ENCODE measurements at places on chromosomes 3 and 15.

DNA sequence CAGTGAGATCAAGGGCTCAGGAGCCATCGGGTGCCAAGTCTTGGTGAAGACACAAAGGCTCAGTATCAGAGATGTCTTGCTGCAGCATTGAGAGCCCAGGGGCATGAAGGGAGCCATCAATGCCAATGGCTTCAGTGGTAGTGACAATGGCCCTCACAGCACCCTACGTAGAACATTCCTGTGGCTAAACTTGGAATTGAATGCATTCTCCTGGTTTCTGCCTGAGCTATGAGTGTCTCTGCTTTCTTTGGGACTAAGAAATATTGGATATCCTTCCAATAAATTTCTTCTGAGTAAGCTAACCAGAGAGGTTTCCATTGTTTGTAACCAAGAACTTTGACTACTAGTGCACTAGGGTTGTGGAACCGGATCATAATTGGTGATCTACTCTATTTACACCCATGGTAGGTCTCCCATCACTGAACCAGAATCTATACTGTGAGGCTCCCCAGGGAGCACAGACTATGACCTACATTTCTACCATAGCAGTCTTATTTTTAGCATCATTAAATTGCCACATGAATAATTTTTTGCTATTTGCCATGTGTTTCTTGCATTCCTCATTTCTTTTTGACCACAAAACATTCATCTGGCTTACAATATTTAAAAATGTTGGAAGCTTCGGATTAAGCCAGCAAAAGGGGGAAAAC is 31.6 kb upstream of the PDZRN3 start:
- DNase-seq = no peak

GRCh38 chr3:40719660-40720287 is 195.0 kb downstream of the ZNF621 start:
- no peak for DNase-seq

GRCh38 chr3:140527156-140527555 is 150.7 kb upstream of the TRIM42 start:
- no peak for DNase-seq

DNA sequence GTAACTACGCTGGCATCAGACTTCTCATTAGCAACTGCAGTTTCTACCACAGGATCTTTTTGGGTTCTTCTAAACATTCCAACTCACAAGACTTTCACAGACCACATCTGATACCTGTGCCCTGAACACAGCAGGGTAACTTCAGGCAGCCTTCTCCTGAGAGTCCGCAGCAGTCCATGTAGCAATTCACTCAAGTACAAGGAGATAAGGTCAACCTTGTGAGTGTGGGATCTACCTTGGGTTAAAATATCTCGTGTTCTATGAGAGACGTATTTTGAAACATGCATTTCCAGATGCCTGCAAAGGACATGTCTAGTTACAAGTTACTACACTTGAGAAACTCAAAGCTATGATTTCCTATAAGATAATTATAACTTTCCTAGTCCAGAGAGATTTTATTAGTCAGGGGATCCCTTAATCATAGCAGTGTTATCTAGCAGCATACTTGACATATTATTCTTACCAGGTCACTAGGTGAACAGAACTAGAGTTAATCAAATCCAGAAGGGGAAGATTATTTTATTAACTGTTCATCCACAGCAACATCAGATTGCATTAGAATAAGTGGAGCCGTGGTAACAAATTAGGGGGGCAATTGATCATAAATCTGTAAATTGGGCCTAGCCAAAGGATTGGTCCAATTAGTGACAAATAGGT is 66.4 kb downstream of the ASTE1 start:
- DNase-seq = no peak

GRCh38 chr3:114384558-114384903 is 90.7 kb downstream of the TIGIT start:
- DNase-seq = no peak

DNA sequence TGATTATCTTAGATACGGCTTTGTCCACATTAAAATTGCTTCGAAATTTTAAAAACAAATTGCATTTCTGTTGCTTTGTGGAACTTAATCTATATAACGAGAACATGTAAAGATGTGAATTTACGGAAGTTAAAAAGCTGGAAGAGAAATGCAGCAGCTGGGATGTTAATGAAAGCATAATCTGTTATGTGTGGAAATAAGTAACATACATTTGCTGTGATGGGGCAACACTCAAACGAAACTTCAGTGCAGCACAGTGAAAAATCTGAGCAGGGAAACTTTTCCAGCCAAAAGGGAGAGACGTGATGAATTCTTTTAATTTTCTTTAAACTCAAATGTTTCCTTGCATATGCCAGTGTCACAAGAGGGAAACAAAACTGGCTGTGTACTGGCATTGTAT is 276.7 kb upstream of the LMCD1 start:
- no peak for DNase-seq

GRCh38 chr3:30693470-30694120 is 87.2 kb downstream of the TGFBR2 start:
- peak; percentile 38 for DNase-seq

DNA sequence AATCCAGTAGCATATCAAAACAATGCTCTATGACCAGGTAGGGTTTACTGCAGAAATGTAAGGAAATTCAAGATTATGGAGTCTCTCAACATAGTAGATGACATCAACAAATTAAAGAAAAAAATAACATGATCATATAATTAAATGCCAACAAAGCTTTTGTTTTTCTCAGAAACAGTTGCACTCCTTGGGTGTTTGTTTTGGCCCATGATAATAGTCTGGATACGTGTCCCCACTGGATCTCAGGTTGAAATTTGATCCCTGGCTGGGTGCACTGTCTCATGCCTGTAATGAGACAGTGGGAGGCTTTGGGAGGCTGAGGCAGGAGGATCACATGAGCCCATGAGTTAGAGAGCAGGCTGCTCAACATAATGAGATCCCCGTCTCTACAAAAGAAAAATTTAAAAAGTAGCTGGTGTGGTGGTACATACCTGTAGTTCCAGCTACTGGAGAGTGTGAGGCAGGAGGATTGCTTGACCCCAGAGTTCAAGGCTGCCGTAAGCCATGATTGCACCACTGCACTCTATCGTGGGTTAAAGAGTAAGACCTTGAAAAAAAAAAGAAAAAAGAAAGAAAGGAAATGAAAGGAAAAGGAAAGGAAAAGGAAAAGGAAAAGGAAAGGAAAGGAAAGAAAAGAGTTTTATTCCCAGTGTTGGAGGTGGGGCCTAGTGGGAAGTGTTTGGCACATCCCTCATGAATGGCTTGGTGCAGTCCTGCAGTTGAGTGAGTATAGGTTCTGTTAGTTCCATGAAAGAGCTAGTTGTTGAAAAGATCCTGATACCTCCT is 53.3 kb upstream of the FOXB1 start:
- no peak for DNase-seq

GRCh38 chr3:39284457-39284881 is 4.6 kb upstream of the CX3CR1 start:
- DNase-seq = no peak

- peak; percentile 41 for DNase-seq
These were observed at the start of gene CA12 for GRCh38 chr15:63381301-63382204. Gene CA12 (minus strand): TSS chr15:63381846. CDS start chr15:63381720, 126 bp downstream.

DNA sequence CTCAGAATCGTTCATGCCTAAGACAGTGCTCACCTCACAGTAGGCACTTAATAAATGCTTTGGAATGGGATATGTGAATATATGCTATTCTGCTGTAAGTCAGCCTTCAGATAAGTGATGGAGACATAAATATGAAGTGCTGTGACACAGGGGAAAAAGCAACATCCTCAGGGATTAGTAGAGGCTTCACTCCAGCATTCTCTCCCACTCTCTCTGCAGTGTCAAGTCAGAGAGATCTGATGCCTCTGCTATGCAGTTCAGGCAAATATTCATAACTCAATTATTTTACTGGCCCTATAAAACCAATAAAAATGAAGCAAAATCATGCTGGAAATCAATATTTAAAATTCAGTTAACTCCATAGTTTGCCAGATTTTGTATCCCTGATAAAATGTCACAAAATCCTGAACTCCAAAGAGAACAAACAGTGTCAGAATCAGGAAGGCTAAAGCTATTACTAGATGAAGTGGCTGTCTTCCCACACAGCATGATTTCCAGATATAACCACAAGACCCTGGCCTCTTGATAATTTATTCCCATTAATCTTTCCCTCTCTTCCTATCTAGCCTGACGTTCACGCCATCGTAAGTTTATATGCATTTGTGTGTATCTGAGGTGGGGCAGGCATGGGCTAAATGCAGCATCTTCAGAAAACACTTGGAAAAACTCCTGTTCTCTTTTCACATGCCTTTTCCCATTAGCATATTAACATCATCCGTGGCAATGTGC is 278.9 kb upstream of the ATP11B start:
- no peak for DNase-seq

- no peak for DNase-seq
These were observed 211.4 kb upstream of the ZNF385D start for GRCh38 chr3:21962456-21962855.

DNA sequence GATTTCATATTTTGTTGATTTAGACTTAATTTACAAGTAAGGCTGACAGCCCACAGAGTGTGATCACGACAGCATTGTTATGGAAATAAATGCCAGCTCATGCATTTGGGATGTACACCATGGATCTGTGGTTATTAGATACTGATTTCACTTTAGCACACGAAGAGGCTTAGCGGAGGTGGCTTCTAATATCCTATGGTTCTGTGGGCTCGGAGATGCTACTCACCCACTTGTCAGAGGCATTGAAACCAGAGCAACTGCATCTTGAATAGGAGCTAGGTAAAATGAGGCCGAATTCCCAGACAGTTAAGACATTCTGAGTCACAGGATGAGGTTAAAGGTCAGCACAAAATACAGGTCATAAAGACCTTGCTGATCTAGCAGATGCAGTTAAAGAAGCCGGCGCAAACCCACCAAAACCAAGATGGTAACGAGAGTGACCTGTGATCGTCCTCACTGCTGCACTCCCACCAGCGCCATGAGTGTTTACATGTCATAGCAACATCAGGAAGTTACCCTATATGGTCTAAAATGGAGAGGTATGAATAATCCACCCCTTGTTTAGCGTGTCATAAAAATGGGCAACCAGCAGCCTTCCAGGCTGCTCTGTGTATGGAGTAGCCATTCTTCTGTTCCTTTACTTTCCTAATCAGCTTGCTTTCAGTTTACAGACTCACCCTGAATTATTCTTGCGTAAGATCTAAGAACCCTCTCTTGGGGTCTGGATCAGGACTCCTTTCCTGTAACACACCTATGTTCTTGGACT is 117.5 kb downstream of the PGPEP1L start:
- no peak for DNase-seq

DNA sequence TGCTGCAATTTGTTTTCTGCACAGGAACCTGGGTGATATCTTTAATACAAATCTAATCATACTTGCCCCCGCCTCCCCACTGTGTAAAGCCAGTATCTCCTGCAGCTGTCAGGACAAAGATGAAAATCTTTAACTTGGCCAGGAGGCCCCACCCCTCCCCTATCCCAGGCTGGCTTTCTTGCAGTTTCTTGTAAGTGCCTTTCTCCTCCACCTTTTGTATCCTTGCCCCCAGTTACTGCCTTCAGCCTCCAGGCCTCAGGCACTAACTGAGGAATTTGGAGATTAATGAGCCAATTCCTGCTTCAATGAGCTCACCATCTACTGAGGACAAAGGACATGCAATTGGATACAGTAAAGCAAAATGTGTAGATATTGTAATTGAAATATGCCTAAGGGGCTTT is 6.5 kb downstream of the GCSAM start:
- DNase-seq = no peak

- no peak for DNase-seq
These were observed 105.5 kb downstream of the SEMA5B start for GRCh38 chr3:122921791-122922651.

Measured in left ventricle myocardium superior (tissue), 1 donor.